ENCODE measurements at places on chromosomes 5 and 9.

GRCh38 chr9:76044266-76044819 is 153.9 kb downstream of the PCSK5 start:
- DNase-seq, result no peak

GRCh38 chr9:137435980-137436760 is 5.0 kb downstream of the ENTPD8 start:
- no peak for DNase-seq

- DNase-seq, result no peak
Measured at GRCh38 chr9:2634153-2634552, 12.6 kb downstream of the VLDLR start.

GRCh38 chr5:14239951-14240350 is 96.8 kb downstream of the TRIO start:
- no peak for DNase-seq

DNA sequence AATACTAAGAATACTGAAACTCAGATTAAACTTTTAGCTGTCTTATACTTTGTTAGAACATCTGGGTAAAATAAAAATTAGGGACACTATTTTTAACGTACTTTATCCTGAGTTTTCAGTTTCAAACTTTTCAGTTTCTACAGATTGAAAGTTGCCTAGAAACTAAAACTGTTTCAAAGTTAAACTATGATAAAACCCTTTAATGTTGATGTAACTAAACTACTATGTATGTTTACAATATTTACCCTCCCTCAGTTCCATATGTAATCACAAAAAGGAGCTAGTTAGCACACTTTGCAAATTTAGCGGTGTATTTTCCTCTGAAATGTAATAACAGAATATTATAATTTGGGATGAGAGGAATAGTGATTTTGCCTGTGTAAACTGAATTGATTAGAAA is 105.9 kb downstream of the MTREX start:
- DNase-seq, result no peak

- DNase-seq, result no peak
Measured at GRCh38 chr9:1938135-1938534, 77.0 kb upstream of the SMARCA2 start.

- no peak for DNase-seq
Measured at GRCh38 chr5:15450473-15450872, 49.5 kb upstream of the FBXL7 start.

- DNase-seq, result no peak
Measured at GRCh38 chr5:68192679-68193060, 22.9 kb upstream of the PIK3R1 start.

DNA sequence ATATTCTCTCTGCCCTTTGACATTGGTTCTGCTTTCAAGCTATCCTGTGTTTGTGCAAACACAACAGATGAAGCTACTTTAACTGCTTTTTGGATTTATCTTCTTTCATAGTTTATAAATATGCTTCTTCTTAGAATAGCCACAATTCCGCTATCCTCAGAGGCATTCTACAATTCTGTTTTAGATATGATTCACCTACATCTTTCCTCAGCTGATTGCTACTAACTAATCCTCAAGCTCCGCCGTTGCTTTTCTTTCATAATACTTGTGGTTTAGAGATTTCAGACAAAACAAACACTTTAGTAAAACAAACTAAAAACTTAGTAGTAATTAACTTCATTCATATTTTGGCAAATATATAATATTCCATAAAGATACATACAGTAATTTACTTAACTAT is 52.5 kb downstream of the ECPAS start:
- DNase-seq, result no peak

DNA sequence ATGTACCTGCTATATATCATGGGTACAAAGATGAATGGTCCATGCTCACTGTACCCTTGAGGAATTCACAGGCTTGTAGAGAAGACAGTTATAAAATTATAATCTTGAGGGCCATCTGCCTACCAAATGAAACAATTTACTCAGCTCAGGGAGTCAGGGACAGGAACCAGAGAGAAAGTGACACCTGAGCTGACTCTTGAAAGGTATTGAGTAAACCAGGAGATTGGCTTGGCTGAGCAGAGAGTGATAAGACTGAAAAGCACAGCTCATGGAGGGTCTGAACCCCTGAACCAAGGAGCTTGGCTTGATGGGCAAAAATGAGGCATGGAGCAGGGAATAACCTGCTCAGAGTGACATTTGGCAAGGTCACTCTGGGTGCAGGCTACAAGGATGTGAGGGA is 147.3 kb downstream of the FAM114A2 start:
- DNase-seq, result no peak

DNA sequence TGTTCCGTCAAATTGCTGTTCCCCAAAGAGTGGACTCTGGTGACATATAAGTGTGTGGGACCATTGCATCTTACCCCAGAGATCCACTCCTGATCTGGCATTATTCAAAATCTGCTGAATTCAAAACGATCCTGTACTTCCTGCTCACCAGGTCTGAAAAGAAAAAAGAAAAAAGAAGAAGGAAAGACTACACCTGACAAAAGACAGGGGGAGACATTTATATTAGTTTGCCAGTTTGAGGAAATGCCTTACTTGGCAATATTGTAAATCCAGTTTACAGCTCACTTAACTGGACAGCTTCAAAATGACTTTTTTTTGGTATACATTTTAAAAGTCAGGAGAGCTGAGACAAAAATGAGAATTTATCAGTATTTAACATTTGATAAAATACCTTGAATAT is 15.0 kb upstream of the GRHPR start:
- no peak for DNase-seq

GRCh38 chr9:135896205-135896604 is 11.1 kb downstream of the CAMSAP1 start:
- DNase-seq, result no peak

DNA sequence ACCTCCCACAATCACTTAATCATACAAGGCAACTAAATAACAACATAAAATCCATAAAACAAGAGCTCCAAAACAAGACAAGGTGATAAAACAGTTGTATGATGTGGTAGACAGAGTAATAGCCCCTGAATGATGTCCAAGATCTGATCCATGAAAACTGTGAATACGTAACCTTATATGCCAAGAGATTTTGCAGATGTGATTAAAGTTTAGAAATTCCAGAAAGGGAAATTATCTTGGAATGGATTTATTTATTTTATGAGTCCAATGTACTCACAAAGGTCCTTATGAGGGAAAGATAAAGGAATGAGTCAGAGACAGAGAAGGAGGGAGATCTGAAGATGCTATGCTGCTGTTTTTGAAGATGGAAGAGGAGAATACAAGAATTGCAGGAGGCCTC is 1775.7 kb upstream of the C9orf72 start:
- no peak for DNase-seq

DNA sequence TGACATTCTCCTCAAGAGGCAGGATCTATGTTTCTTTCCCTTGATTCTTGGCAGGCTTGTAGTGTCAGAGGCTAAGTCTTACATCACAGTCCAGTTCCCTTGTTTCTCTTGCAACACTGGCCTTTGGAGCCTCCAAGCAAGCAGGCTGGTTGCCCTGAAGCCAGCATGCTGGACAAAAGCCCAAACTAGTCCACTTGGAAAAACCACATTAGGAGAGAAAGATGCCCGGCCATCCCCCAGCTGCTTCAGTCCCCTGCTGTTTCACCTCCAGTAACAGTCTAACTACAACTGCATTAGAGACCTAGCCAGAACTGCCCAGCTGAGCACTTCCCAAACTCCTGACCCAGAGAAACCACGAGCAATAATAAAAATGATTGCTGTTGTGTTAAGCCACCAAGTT is 87.6 kb downstream of the ADAMTS6 start:
- no peak for DNase-seq

GRCh38 chr9:21873540-21874221 is 71.2 kb downstream of the MTAP start:
- no peak for DNase-seq

- no peak for DNase-seq
Measured at GRCh38 chr9:75935591-75935990, 45.1 kb downstream of the PCSK5 start.

GRCh38 chr5:113809626-113810025 is 296.1 kb downstream of the YTHDC2 start:
- DNase-seq, result no peak

DNA sequence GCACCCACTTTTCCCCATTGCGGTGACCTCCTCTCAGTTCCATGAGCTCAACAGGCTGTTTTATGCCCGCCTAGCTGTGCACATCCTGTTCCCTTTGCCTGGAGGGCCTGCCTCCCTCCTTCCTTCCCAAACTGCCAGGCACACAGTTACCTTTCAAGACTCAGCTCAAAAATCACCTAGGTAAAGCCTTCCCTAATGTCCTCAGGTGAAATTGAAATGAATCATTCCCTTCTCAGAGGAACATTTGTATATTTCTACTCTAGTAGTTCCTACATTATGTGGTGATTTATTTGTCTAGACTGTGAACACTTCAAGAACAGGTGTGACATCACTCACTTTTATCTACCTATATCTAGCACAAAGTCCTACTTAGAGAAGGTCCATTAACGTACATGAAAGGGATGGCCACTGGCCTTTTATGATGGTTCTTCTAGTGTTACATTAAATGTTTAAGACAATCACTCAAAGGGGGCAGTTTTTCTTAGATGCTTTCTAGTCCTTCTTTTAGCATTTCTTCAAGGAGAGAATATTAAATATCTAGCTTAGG is 103.5 kb upstream of the EQTN start:
- no peak for DNase-seq

GRCh38 chr9:93198838-93199625 is 15.1 kb downstream of the WNK2 start:
- DNase-seq, result no peak

DNA sequence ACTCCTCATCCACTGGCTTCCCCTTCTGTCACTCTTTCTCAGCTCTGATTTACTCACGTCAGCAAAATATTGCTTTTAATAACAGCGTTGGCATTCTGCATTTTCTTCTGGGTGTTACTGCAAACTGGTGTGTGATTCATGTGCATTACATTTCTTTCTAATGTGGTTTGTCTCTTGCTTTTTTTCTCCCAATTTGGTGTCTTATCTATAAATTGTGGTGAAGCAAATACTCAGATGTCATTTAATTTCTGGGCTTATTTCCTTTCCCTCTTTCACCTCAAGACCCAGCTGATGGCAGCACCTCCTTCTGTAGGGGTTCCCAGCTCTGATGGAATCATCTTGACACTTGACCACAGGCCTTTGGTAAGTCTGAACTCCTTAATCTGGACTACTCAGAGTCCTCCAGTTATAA is 180.7 kb upstream of the ZNF618 start:
- DNase-seq, result no peak

GRCh38 chr5:126745259-126745992 is 31.5 kb upstream of the LMNB1 start:
- no peak for DNase-seq

DNA sequence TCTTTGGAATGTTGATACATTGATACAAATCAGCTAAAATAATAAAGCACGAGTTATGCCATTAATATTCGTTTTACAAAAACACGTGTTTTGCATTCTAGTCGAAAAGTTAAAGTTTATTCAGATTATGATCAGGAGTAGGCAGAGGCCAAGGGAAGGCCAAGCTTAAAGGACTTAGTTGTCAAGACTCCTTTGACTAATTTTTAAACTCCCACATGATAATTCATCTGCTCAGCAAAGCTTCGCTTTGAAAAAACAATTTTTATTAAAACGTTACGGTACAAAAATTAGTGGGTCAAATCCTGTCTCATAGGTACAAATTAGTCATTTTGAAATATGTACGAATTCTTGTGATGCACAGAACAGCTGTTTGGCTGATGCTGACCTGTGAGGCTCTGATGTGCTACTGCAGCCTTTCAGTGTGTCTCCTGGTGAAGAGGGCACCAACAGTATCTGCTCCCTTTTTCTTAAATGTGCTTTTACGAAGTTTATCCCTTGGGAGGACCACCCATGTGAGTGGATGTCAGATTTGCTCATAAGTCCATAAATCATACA is 23.0 kb upstream of the NR3C1 start:
- DNase-seq, result no peak

- DNase-seq, result no peak
Measured at GRCh38 chr5:77167695-77168121, 42.8 kb upstream of the PDE8B start.

GRCh38 chr9:130182381-130182909 is 10.2 kb downstream of the NCS1 start:
- DNase-seq, result no peak

- DNase-seq, result no peak
Measured at GRCh38 chr5:37704406-37704805, 135.4 kb downstream of the GDNF start.

- DNase-seq, result no peak
Measured at GRCh38 chr5:66617991-66618768, 22.0 kb downstream of the MAST4 start.

- DNase-seq, result no peak
Measured at GRCh38 chr9:130531670-130532069, 47.7 kb upstream of the FUBP3 start.

DNA sequence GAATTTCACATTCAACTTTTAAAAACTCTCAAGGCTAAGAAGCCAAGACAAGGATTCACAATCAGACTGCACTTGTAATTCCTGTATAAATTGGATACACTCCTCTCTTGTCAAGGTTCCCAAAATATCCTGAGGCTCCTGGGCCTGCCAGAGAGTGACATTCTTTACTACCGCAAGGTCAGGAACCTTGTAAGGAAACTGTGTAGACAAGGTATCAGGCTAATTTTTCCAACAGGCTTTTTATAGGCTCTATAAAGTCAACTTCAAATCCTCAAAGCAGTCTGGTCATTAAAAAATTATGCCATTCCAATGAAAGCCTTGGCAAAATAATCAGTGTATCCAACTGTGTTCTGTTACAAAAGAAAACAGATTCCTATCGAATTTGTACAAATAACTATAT is 15.5 kb upstream of the PAIP1 start:
- no peak for DNase-seq

DNA sequence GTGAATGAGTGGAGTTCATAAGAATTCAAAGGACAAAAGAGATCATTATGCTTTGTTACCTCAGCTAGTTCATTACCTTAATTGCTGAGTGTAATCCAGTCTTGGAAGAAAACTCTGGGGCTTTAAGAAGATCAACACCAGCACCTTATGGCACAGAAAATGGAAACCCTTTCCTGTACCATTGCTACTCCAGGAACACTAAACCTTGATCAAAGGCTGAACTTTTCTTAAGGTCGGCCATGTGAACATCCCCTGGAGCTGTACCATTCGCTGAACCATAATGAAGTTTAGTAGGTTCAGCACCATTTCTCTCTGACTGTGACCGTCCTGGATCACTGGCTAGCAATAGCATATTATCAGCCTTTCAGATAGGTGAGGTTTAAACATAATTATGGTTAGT is 97.4 kb downstream of the PBX3 start:
- DNase-seq, result no peak

DNA sequence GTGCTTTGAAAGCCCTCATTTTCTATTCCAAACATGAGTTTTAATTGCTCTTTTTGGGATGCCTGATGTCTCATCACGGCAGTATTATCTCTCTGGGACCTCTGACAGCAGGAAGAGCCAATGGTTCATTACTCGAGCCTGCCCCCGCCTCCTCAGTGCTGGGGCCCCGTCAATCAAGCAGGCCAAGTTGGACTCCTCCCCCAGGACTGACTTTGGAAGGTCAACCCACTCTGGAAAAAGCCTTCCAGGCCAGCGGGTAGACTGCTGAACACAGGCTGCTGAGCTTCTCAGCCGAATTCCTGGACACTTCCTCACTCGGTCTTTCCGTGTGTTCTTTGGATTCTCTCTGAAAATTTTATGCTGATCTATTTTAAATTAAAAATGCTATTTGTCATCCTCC is 9.5 kb upstream of the BARHL1 start:
- no peak for DNase-seq
